ENCODE measurements at places on chromosomes 7 and 10.
A peak's percentile ranks its signal among the peaks of the same experiment; 100 is the strongest.

DNA sequence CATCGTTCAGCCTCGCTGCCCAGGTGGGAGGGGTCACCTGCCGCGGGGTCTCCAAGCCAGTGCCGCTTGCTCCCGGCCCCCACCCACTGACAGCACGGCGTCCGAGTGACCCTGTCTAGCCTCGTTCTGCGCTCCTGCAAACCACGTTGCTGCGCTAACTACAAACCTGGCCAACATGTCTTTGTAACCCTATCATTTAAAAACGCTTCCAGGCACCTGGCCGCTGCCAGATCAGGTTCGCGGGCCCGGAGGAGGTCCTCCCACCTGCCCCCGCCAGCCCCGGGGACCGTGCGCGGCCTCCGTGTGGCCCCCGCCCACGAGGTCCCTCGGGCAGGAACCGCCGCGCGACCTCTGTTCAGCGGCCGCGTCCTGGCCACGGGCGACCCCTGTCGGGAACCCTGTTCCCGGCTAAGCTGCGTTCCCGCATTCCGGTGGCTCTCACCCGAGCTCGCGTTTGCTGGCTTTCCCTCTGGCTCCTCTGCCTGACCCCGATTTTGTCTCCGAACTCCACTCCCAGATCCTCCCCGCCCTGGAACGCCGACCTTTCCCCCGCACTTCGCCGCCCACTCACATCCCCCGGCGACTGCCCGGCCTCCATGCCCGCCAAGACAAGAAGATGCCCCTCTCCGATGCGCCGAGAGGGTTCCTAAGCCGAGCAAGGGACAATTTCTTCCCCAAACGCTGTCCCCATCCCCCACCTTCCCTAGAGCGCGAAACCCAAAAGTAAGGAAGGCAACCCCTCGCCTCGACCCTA, 2.4 kb downstream of the SFMBT2 start:
- peak; percentile 46 for DNase-seq

- no peak for DNase-seq
These were observed 763.7 kb upstream of the MBL2 start for GRCh38 chr10:53536322-53536721.

DNA sequence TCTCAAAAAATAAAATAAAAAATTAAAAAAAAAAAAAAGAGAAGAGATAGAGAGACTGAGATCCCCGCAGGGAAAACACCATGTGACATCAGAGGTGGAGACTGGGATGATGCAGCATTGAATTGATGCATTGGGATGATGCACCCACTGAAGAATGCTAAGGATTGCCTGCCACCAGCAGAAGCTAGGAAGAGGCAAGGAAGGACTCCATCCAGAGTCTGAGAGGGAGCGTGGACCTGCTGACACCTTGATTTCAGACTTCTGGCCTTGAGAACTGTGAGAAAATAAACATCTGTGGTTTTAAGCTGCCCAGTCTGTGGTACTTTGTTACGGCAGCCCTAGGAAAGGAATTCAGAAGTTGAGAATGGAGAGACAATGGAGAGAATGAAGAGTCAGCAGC, 89.8 kb upstream of the PRPS1L1 start:
- no peak for DNase-seq

GRCh38 chr10:95236068-95236903, 42.2 kb downstream of the ACSM6 start:
- DNase-seq, result no peak

GRCh38 chr10:13774303-13774893, 187.6 kb downstream of the PRPF18 start:
- no peak for DNase-seq

DNA sequence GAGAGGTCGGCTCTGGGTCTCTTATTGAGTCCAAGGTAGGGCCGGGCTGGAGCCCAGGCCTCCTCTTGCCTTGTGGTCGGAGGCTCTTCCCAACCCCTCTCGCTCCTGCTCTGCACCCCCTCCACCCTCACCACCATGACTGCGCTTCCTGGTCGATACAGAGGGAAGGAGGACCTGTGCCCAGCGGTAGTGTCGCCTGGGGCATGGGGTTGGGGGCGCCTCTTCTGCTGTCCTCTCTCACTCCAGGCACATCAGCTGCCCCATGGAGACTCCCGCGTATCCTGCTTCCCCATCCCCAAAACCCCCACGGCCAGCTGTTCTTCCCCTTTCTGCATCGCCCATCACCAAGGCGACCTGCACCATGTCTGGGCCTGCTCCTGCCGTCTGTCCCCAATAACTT, 44.4 kb downstream of the TMEM270 start:
- no peak for DNase-seq

GRCh38 chr10:131180086-131180485, 131.4 kb downstream of the TCERG1L start:
- DNase-seq, result no peak

DNA sequence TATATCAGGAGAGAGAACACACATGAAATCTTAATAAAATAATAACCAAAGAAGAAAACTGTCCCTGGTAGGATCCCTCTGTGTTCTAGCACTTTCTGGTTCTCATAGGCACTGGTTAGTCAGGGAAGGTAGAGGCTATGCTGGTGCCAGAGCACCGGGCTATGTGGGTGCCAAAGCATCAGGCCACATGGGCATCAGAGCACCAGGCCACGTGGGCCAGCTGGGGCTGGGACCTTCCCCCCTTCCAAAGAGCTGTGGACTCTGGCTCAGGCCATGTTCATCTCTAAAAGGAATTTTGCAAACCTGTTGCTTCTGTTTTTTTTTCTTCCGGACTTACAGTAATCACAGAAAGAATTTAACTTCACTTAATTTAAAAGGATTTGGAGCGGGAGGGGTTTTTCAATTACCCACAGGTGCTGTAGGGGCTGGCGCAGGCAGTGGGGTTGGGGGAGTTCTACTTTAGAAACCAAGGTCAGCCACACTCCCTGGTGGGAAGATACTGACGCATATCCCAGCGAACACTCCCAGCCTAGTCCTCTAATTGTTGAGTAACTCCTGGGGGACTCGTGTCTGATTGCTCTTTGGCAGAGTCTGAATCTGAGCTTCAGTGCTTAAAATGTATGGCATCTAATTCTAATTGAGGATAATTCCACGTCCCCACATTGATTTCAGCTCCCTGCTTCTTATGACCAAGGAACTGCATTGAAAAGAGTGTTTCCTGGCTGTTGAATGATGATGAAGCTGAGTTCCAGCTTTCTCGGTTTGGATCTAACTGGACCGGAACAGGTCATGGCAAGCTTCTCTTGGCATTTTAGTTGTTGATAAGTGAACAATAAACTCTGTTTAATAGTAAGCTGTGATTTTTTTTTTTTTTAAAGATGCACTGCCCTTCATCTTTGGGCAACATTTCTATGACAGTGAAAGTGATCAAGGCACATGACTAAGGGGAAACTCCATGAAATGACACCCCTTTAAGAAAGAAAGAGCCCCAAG, 110.7 kb upstream of the FZD8 start:
- DNase-seq, result no peak

- DNase-seq, result no peak
These were observed 2.4 kb upstream of the NIPSNAP2 start for GRCh38 chr7:55962014-55962413.

DNA sequence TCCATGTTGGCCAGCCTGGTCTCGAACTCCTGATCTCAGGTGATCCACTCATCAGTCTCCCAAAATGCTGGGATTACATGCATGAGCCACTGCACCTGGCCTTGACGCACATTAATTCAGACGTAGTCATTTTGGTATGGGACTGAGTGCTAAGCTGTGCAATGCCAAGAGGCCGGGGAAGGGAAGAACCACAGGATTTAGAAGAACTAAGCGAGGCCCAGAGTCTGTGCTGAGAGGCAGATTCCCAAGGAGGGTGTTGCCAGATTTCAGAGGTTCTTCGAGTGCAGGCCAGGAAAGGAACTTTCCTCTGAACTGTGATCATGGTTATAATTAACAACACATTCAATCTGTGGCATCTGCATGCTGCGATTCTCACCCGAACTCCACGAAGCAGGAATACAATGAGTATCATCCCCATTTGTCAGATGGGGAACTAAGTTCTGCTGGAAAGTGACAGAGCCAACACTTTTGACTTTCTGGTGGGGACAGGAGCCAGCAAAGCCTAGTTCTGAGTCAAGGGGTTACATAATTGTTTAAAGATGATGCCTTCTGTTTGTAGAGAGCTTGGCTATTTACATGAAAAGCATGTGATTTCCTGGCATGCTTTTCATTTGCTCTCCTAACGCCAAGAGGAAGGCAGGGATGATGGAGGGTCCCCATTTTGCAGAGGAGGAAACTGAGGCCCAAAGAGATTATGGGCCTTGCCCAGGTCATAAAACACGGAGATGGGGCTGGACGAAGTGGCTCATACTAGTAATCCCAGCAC, 6.2 kb upstream of the ZAN start:
- DNase-seq, result no peak

GRCh38 chr10:22325272-22326144, 4.6 kb downstream of the BMI1 start:
- no peak for DNase-seq

DNA sequence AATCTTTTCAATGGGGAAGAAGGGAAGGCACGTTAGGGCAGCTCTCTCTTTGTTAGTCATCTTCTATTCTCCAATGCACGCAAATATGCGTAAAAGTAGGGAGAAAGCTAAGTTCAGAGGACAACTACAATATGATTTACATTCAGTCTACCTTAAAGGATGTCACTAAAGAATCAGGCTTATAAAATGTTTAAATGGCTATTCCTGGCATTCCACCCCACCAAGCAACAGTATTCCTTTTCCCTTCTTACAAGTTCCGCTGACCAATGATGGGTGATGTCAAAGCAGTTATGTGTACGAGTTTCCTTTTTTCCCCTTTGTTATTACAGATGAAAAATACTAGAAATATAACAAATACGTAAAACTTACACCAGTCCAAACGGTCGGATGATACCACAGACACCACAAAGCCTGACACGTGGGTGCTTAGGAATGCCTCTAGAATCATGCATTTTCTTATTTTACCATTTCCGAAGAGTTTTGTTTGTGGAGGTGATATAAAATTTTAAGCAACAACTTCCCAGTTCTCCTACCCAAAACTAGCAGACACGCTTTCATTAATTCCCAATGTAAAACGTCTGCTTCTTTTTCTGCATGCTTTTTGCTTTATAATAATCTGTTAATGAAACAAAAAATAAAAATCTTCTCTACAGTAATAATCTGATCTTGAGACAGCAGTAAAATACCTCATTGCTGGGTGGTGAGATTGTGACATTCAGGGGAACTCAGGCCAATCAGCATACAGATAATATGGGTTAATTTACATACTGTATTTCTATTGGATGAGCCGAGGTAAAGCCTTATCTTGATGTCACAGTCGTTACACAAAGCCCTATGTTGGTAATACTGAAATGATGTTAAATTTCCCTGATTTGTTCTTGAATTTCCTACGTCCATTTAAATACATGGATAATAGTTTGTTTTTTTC, 708 bp upstream of the GPR85 start:
- DNase-seq, result peak; percentile 86

DNA sequence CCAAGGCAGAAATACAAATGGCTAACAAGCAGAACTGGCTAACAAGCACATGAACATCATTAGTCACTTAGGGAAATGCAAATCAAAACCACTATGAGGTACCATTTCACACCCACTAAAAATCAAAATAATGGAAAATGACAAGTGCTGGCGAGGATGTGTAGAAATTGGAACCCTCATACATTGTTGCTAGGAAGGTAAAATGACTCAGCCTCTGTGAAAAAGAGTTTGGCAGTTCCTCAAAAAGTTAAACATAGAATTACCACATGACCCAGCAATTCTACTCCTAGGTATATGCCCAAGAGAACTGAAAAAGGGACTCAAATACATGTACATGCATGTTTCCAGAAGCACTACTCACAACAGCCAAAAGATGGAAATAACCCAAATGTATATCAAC, 52.8 kb upstream of the ANAPC16 start:
- no peak for DNase-seq

DNA sequence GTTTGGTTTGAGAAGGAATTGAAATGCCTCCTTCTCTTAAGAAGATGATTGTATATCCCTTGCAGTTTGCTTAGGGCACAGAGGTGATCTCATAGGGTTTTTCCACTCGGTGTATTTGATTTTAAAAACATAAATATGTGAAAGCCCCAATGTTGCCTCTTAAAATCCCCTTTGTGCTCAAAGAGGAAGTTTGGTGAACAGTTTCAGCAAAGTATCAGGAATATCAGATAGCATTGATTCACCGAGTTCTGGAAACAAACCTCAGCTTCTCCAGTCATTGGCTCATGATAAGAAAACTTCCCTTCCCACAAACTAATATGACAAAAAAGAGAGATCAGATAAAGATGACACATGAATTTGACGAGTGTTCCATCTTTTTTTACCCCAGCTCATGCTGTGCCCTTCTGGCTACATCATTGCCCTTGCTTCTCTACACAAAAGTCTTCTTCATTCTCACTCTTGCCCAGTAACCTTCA, 20.1 kb upstream of the SMNDC1 start:
- DNase-seq, result no peak

- peak; percentile 30 for DNase-seq
These were observed 44.2 kb upstream of the DPYSL4 start for GRCh38 chr10:132142396-132143161.

- DNase-seq, result no peak
These were observed 706 bp downstream of the TBATA start for GRCh38 chr10:70784471-70784870.

DNA sequence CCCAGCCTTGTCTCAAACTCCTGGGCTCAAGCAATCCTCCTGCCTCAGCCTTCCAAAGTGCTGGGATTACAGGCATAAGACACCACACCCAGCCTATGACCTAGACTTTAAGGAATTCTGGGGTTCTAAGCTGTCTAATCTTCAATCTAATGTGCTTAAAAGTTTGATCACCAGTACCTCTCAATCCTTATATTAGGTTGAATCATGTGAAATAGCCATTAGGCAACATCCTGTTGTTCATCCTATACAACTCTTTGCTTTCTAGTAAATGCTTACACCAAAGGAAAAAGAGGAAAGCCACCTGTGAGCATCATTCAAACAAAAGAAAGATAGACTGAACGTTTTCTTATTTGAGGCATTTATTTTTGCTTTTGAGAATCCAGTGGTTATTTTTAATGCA, 56.0 kb downstream of the ATOH7 start:
- no peak for DNase-seq

DNA sequence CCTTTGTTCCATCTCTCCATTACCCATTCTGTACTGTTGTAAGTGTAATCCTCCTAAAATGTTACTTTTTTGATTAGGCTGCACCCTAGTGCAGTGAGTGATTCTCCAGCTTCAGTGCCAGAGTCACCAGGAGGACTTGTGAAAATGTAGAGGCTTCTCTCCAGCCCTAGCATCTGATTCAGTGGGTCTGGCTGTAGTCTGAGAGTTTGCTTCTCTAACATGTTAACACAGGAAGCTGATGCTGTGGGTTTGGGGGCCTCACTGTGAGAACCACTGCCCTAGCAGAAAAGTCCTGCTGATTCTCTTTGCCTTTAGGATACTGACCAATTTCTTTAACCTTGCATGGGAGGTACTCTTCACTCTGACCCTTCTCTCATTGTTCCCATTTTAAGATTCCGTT, 24.4 kb downstream of the CSGALNACT2 start:
- DNase-seq, result no peak

DNA sequence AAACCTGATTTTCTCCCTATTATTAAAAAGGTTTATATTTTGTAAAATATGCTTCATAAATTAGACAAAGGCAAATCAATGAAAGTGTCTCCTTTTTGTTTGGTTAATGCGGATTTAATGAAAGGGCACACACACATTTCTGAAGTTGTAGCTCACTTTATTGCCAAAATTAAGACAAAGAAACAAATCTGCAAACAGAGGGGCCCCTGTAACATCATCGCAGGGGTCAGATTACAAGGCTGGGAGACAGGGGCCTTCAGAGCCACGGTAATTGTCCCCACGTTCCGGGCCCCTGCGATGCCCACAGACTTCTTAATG, 22.4 kb downstream of the FGFBP3 start:
- no peak for DNase-seq
